Progenitor cell of endocrine pancreas (in vitro differentiated cells): ENCODE measurements at places on chromosomes 1 and 21.
A peak's percentile ranks its signal among the peaks of the same experiment; 100 is the strongest.

- DNase-seq: no peak
Observed at GRCh38 chr1:186819563-186819962, 9.2 kb upstream of the PLA2G4A start.

DNA sequence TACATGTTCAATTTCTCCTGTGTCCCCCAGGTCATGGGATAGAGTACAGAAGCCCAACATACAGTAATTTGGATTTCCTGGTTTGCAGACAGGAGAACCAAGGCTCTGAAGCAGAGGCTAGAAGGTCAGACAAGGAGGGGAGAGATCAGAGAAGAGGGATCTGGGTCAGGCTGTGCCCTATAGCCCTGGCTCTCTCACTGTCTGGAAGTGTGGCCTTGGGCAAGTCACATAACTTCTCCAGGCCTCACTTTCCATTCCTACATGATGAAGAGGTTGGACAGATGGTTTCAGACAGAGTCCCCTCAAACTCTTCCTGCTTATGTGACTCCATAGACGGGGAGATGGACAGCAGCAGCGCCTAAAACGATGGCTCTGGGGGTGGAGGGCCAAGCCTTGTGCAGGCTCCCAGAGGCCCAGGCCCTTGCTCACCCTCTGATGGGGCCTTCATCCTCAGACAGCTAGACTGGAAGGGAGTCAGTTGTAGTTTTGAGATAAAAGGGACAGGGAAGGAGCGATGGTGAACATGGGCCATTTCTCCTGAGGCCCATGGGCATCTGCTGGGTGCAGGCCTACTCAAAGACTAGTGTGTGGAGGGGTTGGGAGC lies 2.9 kb downstream of the TRIM62 start:
- DNase-seq: no peak

GRCh38 chr1:28235755-28236655 lies at the start of gene ATP5IF1:
Gene ATP5IF1, plus strand, starts transcription at chr1:28236124. Its CDS starts 60 bp downstream, at chr1:28236184.
- DNase-seq: peak; percentile 86

DNA sequence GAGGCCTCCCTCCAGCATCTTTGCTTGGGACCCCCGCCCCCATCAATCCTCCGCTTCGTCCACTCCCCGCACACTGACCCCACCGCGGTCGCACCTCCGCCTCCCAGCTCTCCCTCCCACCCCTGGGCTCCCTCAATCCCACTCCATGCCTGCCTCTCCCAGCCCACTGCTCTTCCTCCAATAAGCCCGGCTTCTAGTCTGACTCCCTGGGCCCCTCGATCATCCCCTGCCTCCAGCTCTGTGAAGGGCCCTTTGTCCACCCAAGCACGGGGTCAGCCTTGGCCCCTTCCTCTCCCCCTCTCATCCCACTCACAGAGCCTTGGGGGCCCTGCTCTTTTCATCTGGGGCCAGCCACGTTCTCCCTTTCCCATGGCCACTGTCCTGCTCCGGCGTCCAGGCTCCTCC lies 1.5 kb upstream of the TMEM200B start:
- DNase-seq: no peak

- no peak for DNase-seq
Observed at GRCh38 chr1:30733493-30733892, 10.1 kb upstream of the MATN1 start.

DNA sequence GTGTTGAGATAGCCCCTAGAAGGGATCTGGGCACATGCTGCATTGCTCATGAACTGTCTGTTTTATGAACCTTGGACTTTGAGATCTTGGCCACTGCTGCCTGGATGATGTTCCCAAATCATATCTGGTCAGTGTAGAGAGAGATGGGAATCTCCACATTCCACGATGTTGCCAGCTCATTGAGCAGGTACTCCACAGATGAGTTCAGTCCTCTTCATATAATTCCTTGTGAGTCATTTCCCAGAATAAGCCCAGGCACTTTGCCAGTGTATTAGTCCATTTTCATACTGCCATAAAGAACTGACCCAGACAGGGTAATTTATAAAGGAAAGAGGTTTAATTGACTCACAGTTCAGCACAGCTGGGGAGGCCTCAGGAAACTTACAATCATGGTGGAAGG lies 254.0 kb upstream of the RUNX1 start:
- no peak for DNase-seq

- DNase-seq: no peak
Observed at GRCh38 chr1:245956225-245956624, 550.9 kb downstream of the SMYD3 start.

GRCh38 chr1:34028381-34029055 lies 136.5 kb downstream of the CSMD2 start:
- no peak for DNase-seq

DNA sequence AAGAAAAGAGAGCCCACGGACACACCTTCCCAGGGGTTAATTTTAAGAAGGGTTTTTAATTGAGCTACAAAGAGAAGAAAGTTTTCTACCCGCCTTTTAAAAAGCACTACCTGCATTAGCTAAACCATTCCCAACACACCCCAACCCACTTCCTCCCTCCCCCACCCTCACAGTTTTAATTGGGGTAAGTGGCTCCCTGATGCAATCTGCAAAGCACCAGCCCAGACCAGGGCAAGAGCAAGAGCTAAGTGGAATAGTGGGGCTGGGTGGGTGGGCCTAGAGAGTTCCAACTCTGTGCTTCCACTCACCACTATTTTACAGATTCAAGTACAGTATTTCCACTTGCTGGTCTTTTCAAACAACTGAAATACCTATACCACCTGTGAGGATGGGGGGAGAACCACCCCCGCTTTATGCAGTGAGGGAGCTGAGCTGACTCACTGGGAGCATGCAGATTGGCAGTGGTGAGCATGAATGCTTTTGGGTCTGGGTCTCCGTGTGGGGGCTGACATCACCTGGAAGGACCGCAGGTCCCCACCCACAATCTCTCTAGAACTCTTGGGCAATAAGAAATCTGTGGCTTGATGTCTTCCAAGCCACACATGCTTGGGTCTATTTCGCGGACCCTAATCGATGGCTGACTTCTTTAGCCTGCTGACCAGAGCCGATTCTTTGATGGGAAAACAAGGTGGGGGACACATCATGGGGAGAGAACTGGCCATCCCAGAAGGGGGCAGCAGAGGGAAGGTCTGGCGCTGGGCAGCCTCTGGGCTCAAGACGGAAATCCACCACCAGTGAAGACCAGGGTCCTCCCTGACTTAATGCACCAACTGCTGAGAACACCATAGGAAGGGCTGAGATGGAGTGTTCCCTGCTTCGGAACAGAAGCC lies 95.5 kb downstream of the SSBP3 start:
- peak; percentile 57 for DNase-seq

DNA sequence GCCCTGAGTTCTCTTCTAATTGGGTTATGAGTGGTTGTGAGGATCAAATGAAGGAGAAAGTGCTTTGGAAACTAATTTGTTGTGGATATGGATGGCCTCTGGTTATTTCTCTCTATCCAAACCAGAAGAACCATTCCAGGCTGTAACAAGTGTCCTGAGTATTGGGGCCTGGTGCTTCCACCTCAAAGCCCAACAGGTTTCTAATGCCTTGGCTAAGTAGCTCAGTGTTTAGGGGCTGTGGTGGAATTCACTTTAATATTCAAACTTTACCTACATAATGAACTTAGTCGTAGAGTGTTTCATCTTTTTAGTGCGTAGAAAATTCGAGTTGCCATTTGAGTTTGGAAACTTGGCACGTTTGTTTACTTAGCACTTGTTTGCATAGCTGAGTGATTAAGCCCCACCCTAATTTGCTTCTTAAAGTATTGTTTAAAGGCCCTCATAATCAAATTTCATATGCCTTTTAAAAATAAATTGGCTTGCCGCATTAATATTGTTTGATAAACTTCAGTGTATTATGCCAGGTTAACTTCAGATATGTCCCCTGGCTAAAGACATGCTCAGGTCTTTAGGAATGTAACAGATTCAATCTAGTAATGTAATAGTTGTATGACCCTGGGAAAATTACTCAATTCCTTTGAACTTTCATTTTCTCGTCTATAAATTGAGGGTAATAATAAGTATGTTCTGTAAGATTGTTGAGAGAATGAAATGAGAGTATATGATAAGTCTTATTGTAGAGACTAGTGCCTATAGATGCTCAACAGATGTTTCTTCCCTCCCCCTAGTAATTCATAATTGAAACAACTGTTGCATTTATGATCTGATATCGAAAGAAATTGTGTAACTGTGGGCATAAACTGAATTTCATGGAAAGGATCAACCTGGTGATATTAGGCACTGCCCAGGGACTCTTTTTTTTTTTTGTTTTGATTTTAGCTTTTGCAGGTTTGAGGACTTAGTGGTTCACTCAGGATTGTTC lies 1.6 kb downstream of the AGO4 start:
- DNase-seq: no peak

- DNase-seq: no peak
Observed at GRCh38 chr21:42474043-42474831, 21.8 kb downstream of the RSPH1 start.

DNA sequence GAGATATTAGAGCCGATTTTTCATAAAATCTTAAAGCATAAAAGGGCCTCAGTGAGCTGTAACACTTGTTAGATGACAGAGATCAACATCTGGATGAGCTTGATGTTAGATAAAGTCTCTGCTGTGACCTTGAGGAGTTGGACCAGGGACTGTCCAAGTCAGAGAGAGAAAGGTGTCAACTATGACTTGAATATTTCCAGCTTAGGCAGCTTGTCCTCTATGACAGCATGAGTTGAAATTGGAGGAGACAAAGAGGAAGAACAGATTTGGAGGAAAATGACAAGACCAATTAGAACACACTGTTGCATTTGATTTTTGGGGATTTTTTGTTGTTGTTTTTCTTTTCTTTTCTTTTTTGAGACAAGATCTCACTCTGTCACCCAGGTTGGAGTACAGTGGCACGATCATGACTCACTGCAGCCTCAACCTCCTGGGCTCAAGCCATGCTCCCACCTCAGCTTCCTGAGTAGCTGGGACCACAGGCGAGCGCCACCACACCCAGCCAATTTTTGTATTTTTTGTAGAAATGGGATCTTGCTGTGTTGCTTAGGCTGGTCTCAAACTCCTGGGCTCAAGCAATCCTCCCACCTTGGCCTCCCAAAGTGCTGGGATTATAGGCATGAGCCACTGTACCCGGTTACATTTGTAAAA lies 35.3 kb upstream of the CLIC4 start:
- no peak for DNase-seq

- DNase-seq: no peak
Observed at GRCh38 chr1:42753070-42753469, 13.0 kb upstream of the CLDN19 start.

GRCh38 chr1:179166663-179167417 lies 62.6 kb downstream of the ABL2 start:
- DNase-seq: no peak

DNA sequence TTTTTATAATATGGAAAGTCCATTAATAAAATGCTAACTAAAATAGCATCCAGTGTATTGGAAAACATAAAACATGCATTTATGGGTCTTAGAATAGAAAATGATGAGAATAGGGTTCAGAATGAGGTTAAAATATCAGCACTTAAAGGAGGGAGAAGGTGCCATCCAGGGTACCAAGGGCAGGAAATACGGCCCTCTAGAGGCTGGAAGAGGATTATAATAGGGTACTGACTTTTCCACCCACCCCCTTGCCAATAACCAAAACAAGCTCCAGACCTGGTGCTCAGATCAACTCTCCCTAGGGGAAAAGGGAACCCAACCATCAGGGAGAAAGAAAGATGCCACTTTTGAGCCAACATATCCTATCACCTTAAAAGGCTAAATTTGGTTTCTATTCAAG lies 26.7 kb downstream of the ASTN1 start:
- DNase-seq: no peak

DNA sequence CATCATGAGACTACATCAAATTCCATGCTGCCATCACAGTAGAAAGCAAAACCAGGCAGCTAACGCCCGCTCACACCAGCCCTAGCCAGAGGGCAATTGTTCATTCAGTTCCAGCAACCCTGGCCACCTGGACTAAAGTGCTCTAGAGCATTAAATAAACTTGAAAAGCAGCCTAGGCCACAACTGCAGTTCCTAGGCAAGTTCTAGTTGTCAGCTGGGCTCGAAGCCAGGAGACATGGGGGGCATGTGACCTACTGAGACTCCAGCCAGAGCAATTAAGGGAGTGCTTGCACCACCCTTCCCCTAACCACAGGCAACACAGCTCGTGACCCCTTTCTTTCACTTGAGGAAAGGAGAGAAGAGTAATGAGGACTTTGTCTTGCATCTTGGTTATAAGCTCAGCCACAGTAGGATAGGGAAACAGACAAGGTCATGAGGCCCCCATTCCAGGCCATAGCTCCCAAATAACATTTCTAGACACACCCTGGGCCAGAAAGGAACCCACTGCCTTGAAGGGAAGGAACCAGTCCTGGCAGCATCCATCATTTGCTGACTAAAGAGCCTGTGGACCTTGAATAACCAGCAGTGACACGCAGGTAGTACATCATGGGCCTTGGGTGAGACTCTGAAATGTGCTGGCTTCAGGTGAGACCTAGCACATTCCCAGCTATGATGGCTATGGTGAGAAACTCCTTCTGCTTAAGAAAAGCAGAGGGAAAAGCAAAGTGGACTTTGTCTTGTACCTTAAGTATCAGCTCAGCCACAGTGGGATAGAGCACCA lies 77.0 kb downstream of the ZZZ3 start:
- no peak for DNase-seq

- DNase-seq: no peak
Observed at GRCh38 chr1:44067266-44068250, 36.3 kb upstream of the SLC6A9 start.

DNA sequence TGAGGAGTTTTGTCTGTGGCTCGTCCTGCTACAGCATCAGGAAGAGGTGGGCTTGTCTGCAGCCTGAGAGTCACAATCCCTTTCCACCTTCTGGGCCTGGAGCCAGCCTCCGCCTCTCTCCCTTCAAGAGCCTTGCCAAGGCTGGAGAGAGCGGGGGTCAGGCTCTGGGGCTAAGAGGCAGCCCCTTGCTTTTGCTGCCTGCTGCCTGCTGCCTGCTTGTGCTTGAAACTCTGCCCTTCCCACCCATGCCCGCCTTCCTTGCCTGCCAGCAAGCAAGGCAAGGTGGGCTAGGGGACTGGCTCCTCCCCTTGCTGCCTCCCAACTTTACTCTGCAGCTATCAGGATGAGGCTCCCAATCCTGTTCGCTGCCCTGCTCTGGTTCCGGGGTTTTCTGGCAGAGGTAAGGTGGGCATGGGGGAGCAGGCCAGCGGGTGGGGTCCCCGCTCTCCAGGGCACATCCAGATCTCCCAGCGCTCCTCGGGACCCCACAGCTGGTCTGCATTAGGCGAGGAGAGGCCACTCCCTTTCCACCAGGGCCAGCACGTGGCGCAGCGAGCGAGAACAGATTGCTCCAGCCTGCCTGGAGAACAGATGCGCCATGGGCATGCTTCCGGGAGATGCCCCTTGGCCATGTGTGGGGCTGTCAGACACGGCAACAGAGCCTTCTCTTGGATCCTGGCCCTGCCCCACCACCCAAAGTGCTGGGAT lies 7.5 kb upstream of the PTPN7 start:
- DNase-seq: no peak

DNA sequence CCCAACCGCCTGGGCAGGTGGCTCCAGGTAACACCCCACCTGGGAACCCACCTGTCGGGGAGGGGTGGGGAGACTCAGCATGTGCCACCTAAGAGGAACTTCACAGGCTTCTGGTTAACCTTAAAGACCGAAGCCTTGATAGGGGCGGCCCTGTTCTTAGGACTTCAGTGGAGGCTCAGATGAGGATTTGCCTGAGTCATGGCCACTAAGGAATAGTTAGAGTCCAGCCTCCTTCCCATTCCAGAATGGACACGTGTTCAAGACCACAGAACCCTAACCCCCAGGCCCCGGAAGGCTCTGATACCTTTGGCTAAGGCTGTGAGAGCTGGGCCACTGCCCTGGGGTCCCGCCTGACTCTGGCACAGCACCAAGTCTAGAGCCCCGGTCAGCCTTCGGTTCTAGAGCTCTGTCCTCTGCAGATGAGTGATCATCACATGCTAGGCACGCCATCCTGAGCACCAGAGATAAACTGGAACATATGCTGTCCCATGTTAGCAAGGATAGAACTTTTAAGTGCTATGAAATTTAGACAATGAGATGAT lies 20.3 kb downstream of the PADI6 start:
- DNase-seq: no peak
